ENCODE measurements at places on chromosomes 12 and 14.

- DNase-seq = no peak
Measured at GRCh38 chr12:65511134-65511834, 232.8 kb downstream of the MSRB3 start.

DNA sequence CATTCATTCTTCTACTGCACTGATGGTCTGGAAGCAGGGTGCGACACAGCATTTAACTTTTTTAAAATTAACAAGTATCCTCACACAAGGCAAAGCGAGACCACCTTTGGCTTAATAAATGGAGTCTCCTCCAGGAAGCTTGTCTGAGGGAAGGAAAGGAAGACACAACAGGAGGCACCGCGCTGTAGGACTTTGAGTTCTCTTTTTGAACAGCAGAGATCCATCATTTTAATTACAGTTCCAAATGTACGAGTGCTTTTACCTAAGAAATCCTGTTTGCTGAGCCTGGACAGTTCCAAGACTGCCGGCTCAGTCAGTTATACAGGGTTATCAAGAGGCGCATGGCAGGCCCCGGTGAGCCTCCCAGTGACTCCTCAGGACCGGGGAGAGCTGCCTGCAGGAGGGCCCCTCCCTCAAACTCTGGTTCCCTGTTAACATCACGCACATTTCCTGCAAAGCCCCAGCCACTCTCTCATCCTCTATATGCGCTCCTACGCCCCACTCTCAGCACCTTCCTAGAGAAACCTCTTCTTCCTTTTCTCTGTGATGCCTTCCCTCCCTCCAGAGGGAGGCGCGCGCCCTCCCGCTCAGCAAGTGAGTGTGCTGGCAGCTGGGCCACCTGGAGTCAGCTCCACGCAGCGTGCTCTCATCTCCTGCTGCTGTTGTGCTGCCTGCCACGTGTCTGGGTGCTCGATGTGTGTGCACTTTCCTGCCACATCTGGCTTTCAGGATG is 46.1 kb downstream of the STX2 start:
- DNase-seq = no peak

DNA sequence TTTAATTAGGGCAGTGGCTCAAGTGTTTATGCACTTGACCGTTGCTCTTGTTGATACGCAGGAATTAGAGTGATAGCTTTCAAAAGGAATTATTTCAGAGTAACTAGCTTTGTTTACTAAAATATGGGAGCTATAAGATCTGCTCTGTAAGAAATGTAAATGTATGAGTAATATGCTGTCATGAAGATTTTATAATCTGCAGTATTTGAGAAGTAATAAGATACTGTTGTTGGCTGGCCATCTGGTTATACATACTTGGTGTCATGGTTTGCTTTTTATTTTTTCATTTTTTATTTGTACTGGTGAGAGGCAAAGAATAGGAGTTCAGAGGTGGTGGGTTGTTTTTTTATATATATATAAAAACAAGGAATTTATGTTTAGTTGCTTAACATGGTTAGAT is 58.5 kb downstream of the PLXNC1 start:
- DNase-seq = no peak

- DNase-seq = no peak
Measured at GRCh38 chr14:68639000-68639757, 153.7 kb downstream of the ZFP36L1 start.

GRCh38 chr14:74048281-74048680 is 29.1 kb downstream of the BBOF1 start:
- DNase-seq = no peak

GRCh38 chr14:99312106-99312505 is 40.1 kb upstream of the BCL11B start:
- DNase-seq = no peak

DNA sequence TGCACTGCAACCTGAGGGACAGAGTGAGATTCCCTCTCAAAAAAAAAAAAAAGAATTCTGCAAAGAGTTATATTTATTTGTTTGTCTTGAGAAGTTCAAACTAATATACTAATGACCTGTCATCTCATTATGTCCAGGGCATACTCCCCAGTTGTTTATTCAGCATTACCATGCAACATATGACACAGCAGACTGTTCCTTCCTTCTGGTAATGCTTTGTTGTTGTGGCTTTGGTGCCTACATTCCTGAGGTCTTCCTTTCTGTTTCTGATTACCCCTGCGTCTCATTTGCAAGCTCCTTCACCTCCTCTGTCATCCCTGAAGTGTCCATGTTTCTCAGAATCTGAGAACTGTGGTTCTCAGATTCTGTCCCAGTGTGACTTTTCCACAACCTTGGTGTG is 55.3 kb downstream of the DERA start:
- DNase-seq = no peak

DNA sequence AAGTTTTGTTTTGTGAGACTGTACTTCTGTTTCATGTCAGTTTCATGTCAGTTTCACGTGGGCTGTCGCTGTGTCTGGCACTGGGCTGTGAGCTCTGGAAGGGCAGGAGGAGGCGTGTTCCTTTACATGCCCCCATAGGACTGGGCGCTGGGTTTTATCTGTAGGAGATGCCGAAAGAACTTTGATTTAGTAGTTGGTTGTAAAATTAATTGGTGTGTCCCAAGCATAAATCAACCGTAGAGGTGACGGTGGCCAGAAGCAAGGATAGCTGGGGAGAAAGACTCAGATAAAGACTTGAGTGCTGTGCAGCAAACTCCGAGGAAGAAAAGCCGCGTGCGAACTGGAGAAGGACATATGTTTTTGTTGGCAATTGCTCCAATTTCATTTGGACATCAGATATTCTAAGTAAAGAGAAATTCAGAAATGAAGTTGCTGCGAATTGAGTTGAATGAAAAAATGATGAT is 182.5 kb downstream of the VRK1 start:
- no peak for DNase-seq

DNA sequence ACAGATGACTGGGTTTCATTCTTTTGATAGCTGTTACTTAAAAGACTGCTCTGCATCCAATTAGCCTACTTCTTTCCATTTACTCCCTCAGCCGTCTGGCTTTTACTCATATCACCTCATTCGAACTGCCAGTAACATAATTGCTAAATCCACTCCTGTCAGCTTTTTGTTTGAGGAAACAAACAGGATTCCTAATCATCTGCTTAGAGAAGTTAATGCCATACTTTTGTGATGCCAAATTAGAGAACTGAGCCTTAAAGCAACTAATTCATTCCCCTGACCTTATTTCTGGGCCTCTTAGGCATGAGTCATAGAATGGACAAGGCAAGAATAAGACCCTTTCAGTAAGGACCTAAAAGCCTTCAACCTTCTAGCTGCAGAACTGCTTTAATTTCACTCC is 2.9 kb downstream of the OXA1L start:
- DNase-seq = no peak

DNA sequence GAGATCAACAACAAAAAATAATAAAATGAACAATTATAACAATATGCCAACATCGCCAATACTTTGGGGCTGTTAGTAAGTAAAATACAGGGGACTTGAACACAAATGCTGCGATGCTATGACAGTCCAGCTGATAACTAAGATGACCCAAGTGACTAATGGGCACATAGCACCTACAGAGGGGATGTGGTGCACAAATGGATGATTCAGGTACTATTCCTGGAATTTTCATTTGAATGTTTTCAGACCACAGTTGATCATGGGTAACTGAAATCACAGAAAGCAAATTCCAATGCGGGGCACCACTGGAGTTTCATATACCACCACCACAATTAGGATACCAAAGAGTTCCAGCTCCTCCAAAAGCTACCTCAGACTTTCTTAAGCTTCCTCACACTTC is 82.9 kb downstream of the RCOR1 start:
- no peak for DNase-seq

GRCh38 chr14:104794099-104794498 is 1.4 kb downstream of the AKT1 start:
- peak; percentile 39 for DNase-seq

- peak; percentile 83 for DNase-seq
Measured at GRCh38 chr12:108616941-108617858, 16.5 kb downstream of the SELPLG start.

DNA sequence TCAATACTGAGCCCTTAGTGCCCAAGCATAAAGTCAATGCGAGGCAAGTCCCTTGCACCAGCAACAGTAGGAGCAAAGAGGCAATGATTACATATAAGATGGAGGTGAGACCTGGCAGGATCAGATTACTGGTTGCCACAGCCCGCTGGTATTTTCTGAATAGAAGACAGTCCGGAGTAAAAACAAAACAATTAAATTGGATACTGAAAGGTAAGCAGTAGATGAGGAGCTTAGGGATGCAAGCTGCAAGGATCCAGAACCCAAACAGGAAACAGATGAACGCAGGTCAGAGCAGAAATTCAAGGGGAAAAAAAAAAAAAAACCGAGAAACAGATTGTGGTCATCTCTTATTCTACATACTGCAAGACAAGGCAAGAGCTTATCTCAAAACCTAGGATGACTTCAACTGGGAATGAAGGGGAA is 119.6 kb downstream of the MED13L start:
- no peak for DNase-seq

GRCh38 chr12:14364583-14365271 is 755 bp upstream of the ATF7IP start:
- DNase-seq = no peak

DNA sequence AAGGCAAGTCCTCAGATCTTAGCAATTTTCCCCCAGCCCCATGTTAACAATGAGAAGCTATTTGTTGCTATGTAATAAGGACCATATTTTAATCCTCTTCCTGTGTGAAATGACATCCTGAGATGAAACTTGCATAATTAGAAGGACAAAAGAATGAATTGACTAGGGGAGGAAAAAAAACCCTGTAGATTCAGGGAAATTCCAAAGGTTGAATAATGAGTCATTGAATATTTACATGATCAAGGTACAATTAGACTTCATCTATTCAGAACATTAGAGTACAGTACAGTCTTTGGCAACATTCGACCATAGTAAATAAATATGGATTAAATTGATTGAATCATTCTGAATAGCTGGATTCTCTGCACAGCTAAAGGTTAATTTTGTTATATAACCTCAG is 9.4 kb downstream of the MYBPC1 start:
- no peak for DNase-seq

- DNase-seq = no peak
Measured at GRCh38 chr14:48704639-48705038, 881.5 kb downstream of the RPS29 start.

- DNase-seq = no peak
Measured at GRCh38 chr14:34029921-34030334, 79.1 kb upstream of the EGLN3 start.

GRCh38 chr12:101634724-101635123 is 40.0 kb downstream of the MYBPC1 start:
- DNase-seq = no peak

DNA sequence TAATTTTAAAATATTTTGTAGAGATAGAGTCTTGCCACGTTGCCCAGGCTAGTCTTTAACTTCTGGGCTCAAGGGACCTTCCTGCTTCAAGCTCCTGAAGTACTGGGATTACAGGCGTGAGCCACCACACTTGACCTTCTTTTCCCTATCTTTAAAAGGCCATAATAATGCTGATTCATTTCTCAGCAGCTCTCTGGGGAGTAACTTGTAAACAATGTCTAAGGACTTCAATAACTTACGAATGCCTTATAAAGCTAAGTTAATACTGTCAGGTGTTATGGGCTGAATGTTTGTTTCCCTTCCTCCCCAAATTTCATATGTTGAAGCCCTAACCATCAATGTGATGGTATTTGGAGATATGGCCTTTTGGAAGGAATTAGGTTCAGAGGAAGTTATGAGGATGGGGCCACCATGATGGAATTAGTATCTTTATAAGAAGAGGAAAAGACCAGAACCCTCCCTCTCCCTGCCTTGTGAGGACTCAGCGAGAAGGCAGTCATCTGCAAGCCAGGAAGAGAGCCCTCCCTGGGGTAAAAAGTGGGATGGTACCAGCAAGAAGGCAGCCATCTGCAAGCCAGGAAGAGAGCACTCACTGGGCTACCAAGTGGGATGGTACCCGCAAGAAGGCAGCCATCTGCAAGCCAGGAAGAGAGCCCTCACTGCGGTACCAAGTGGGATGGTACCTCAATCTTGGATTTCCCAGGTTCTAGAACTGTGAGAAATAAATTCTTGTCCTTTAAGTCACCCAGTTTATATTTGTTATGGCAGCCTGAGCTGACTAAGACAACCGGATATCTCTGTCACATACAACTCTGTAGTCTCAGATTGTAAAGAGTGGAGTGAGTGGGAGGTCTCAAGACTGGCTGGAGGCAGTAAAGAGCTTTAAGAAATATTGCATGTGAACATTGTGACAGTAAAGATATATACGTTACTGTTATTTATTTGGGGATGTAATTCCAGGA is 16.3 kb upstream of the YBX3 start:
- DNase-seq = no peak

GRCh38 chr12:89859508-89860220 is 151.0 kb upstream of the ATP2B1 start:
- peak; percentile 52 for DNase-seq

DNA sequence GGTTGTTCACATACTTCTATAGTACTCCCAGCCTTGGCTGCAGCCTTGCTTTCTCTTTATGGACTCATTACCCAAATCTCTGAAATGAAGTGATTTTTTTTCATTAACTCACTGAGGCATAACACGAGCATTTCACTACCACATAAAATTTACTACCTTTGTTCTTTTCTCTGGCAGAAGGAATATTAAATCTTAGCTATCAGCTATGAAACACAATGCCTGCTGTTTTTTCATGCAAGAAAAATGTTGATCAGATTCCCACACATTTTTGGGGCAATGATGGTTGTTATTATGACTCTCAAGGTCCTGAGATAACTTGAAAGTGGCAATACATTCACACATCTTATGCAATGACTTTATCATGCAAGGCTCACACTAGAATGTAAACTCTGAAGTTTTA is 225.3 kb upstream of the ATP2B1 start:
- DNase-seq = no peak

GRCh38 chr12:98818239-98818638 is 173.1 kb downstream of the APAF1 start:
- DNase-seq = no peak

DNA sequence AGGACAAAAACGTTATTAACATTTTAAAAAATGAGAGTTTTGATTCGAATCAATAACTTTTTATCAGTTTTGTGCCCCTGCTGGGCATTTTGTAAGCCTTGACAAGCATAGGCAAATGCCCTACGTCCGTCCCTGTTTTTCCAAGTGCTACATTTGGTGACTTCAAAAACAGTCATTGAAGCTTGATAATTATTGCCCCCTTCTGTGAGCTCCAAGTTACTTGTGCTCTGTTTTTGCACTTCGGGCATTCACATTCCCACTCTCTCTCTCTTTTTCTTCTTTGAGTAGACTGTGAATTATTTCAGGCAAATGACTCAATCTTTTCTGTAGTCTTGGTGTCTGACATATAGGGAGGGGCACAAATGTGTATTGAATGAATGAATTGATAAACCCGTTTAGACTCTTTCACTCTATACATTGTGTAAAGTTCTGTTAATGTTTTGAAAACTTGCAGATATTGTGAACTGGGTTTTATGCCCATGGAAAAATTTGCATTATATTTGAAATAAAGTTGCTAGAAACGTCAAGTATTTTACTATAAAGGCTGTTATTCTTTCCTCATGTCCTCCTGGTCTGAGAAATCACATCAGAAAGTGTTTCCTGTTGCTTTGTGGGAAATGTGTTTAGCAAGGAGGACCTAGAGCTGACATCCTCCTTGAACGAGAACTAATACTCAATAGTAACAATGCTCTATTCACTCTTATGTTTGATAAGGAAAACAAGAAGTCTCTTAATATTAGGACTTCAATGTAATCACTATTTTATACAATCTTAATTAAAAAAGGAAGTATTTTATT is 1.4 kb downstream of the APAF1 start:
- no peak for DNase-seq

GRCh38 chr12:107436376-107436775 is 249.2 kb upstream of the PWP1 start:
- DNase-seq = no peak

Measured in CD4-positive, alpha-beta T cell treated with Interleukin-4 for 1 hour (primary cell).